Cardiac muscle cell (in vitro differentiated cells and primary cell): ENCODE measurements at places on chromosomes 11 and 22. TPM values are rescaled to one million over a fixed set of nuclear protein-coding genes. Genes with fewer than 3 reads are reported as not detected.

DNA sequence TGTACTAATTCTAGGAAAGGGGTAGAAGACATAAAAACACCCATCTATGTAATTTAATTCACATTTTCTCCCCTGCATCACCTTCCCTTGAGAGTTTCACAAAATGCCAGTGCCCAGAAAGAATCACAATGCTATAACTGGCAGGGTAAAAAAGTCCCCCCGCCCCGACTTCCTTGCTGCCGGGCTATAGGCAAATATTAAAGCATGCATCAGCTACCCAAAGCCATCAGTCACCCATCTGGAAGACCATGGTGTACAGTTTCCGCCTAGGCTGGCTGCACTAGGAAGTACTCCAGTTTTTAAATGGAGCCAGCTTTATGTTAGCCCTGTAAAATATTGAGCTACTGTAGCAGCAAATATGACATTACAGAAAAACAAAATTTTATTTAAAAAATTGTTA is 67.8 kb downstream of the ST14 start:
- H3K4me3 ChIP-seq, result no peak overlapping the region
- H3K4me1 ChIP-seq, result no peaks in the 10 kb centered on the region
- no peaks in the 10 kb centered on the region for H3K36me3 ChIP-seq
- H3K27ac ChIP-seq, result no peak overlapping the region
- H3K27me3 ChIP-seq, result no peaks in the 10 kb centered on the region
- no peak for DNase-seq

- peaks cover 22% of the 10 kb centered on the region for H3K4me1 ChIP-seq
- no peak overlapping the region for H3K27ac ChIP-seq
- H3K4me3 ChIP-seq, result no peak overlapping the region
- no peaks in the 10 kb centered on the region for H3K27me3 ChIP-seq
- no peaks in the 10 kb centered on the region for H3K36me3 ChIP-seq
- no peak for DNase-seq
Observed at GRCh38 chr22:29125443-29125778, 52.6 kb downstream of the KREMEN1 start.

- DNase-seq, result no peak
- no peak overlapping the region for H3K27ac ChIP-seq
- H3K4me1 ChIP-seq, result peaks cover 6% of the 10 kb centered on the region
- H3K4me3 ChIP-seq, result no peak overlapping the region
- H3K36me3 ChIP-seq, result no peaks in the 10 kb centered on the region
- H3K27me3 ChIP-seq, result peaks cover 11% of the 10 kb centered on the region
Observed at GRCh38 chr11:119531623-119532022, 108.7 kb upstream of the THY1 start.

- H3K4me1 ChIP-seq, result no peaks in the 10 kb centered on the region
- no peak overlapping the region for H3K27ac ChIP-seq
- no peaks in the 10 kb centered on the region for H3K27me3 ChIP-seq
- DNase-seq, result no peak
Observed at GRCh38 chr11:126743628-126744027, 256.9 kb downstream of the KIRREL3 start.

- no peaks in the 10 kb centered on the region for H3K27me3 ChIP-seq
- no peak overlapping the region for H3K4me3 ChIP-seq
- DNase-seq, result no peak
- H3K4me1 ChIP-seq, result peaks cover 27% of the 10 kb centered on the region
Observed at GRCh38 chr11:115241899-115242298, 262.3 kb downstream of the CADM1 start.

DNA sequence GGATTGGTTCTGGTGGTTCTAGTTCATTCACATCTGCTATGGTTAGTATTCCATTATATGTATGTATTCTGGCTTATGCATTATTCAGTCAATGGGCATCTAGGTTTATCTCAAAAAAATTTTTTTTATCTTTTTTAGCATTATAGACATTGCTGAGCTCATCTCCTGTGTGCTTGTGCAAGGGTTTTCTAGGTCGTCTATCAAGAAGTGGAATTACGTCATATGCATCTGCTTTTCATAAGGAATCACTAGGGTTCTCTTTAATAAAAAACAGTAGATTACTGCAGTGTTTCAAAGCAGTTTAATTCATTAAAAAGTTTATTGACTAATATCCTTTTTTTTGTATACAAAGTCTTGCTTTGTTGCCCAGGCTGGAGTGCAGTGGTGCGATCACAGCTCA is 21.3 kb downstream of the TBC1D22A start:
- no peak overlapping the region for H3K4me3 ChIP-seq
- DNase-seq, result no peak
- no peaks in the 10 kb centered on the region for H3K27me3 ChIP-seq
- no peak overlapping the region for H3K27ac ChIP-seq
- no peaks in the 10 kb centered on the region for H3K36me3 ChIP-seq

- H3K4me3 ChIP-seq, result no peak overlapping the region
- no peaks in the 10 kb centered on the region for H3K4me1 ChIP-seq
- no peaks in the 10 kb centered on the region for H3K36me3 ChIP-seq
- no peaks in the 10 kb centered on the region for H3K27me3 ChIP-seq
- H3K27ac ChIP-seq, result no peak overlapping the region
Observed at GRCh38 chr11:59463190-59463641, 6.5 kb downstream of the OR4D6 start.

- DNase-seq, result no peak
- no peak overlapping the region for H3K27ac ChIP-seq
- no peaks in the 10 kb centered on the region for H3K36me3 ChIP-seq
- no peak overlapping the region for H3K4me3 ChIP-seq
- no peaks in the 10 kb centered on the region for H3K4me1 ChIP-seq
- no peaks in the 10 kb centered on the region for H3K27me3 ChIP-seq
Observed at GRCh38 chr22:28154861-28155260, 235.8 kb upstream of the PITPNB start.

DNA sequence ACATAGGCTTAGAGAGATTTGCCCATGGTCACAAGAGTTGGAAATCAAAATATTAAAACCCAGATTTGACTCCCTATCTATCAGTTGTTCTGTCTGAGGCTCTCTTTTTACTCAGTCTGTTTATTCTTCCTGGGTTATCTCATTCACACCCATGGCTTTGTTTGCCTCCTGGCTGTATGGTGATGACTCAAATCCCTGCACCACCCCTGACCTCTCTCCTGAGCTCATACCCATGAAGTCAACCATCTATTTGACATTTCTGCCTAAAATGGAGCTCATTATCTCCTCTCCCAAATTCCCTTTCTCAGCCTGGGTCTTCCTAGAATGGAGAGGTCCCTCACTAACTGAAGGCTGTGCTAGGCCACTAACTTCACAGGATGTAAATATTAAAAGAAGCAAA is 27.8 kb upstream of the CCDC134 start:
- H3K27me3 ChIP-seq, result no peaks in the 10 kb centered on the region
- no peaks in the 10 kb centered on the region for H3K4me1 ChIP-seq
- DNase-seq, result no peak
- H3K4me3 ChIP-seq, result no peak overlapping the region
- H3K27ac ChIP-seq, result no peak overlapping the region

- H3K4me1 ChIP-seq, result no peaks in the 10 kb centered on the region
- H3K36me3 ChIP-seq, result no peaks in the 10 kb centered on the region
- H3K27me3 ChIP-seq, result no peaks in the 10 kb centered on the region
- no peak overlapping the region for H3K4me3 ChIP-seq
Observed at GRCh38 chr11:25928076-25928475, 403.9 kb upstream of the ANO3 start.

- no peak overlapping the region for H3K27ac ChIP-seq
- H3K36me3 ChIP-seq, result no peaks in the 10 kb centered on the region
- H3K27me3 ChIP-seq, result no peaks in the 10 kb centered on the region
- H3K4me1 ChIP-seq, result no peaks in the 10 kb centered on the region
- DNase-seq, result no peak
- H3K4me3 ChIP-seq, result no peak overlapping the region
Observed at GRCh38 chr11:92511522-92512203, 287.0 kb downstream of the FAT3 start.

GRCh38 chr11:17932472-17932871 is 80.4 kb downstream of the SERGEF start:
- peaks cover 4% of the 10 kb centered on the region for H3K4me1 ChIP-seq
- H3K4me3 ChIP-seq, result no peak overlapping the region
- H3K36me3 ChIP-seq, result no peaks in the 10 kb centered on the region

- H3K27ac ChIP-seq, result no peak overlapping the region
- H3K4me1 ChIP-seq, result peaks cover 7% of the 10 kb centered on the region
- H3K36me3 ChIP-seq, result no peaks in the 10 kb centered on the region
- no peak overlapping the region for H3K4me3 ChIP-seq
- H3K27me3 ChIP-seq, result no peaks in the 10 kb centered on the region
Observed at GRCh38 chr11:58924230-58924629, 15.1 kb upstream of the GLYATL1 start.

DNA sequence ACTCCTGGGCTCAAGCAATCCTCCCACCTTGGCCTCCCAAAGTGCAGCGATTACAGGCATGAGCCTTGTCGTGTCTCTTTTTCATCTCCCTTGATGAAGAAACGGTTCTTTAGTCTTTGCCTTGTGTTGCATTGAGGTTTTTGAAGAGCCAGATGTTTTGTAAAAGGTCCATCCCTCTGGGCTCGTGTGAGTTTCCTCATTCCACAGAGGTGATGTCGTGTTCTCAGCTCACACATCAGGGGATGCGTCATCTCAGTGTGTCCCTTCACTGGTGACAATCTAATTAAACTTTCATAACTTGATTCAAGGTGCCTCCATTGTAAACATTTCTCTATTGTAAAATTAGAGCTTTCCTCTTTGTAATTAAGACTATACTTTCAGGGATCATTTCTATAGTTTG is 29.7 kb upstream of the TEF start:
- no peak overlapping the region for H3K4me3 ChIP-seq
- no peak overlapping the region for H3K27ac ChIP-seq
- H3K36me3 ChIP-seq, result peaks cover 34% of the 10 kb centered on the region
- no peaks in the 10 kb centered on the region for H3K27me3 ChIP-seq
- H3K4me1 ChIP-seq, result no peaks in the 10 kb centered on the region

- H3K27me3 ChIP-seq, result no peaks in the 10 kb centered on the region
- H3K4me1 ChIP-seq, result no peaks in the 10 kb centered on the region
- H3K4me3 ChIP-seq, result no peak overlapping the region
- no peak overlapping the region for H3K27ac ChIP-seq
Observed at GRCh38 chr11:97279341-97279740, 889.5 kb downstream of the JRKL start.

DNA sequence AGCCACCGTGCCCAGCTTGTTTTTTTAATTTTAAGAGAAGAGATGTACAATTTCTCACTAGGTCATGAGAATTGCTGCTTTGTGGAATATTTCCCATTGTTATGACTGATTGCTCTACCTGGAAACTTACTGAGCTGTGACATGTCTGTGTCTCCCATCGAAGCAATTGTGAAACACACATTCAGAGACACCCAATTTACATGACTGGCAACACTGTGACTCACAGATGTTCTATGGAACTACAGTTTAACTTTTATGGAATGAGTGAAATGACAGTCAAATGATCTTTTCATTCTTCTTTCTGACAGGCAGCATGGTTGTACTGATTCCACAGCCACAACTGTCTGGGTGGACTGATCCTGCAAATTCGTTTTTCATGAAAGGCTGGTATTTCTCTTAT is 32.3 kb downstream of the ELF5 start:
- no peak overlapping the region for H3K4me3 ChIP-seq
- no peaks in the 10 kb centered on the region for H3K27me3 ChIP-seq
- no peak overlapping the region for H3K27ac ChIP-seq
- no peaks in the 10 kb centered on the region for H3K4me1 ChIP-seq

GRCh38 chr11:65482306-65482850 is 16.5 kb upstream of the MALAT1 start:
- DNase-seq, result no peak
- H3K4me1 ChIP-seq, result peaks cover 49% of the 10 kb centered on the region
- H3K27ac ChIP-seq, result no peak overlapping the region
- no peaks in the 10 kb centered on the region for H3K36me3 ChIP-seq

- no peak overlapping the region for H3K27ac ChIP-seq
- no peaks in the 10 kb centered on the region for H3K36me3 ChIP-seq
- peak; percentile 99 for DNase-seq
- H3K4me1 ChIP-seq, result peaks cover 30% of the 10 kb centered on the region
Observed at GRCh38 chr22:40509401-40510134, 127.0 kb downstream of the MRTFA start.

DNA sequence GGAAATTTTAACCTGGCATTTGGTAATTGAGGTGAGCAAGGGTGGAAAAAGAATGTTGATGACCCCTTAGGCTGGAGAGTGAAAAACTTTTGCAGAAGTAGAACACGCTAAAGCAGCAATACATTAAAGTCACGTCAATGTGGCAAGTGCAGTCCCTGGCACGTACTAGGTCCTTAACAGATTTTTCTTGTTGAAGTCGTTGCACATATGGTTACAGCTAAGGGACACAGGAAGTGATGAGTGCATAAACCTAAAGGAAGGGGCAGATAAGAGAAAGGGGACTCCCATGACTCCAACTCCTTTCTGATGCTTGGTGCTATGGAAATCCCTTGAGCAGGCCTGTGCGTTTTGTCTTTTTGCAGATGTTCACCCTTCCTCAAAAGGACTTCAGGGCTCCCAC is 1.2 kb downstream of the ACCS start:
- H3K27ac ChIP-seq, result no peak overlapping the region
- no peaks in the 10 kb centered on the region for H3K36me3 ChIP-seq
- no peak overlapping the region for H3K4me3 ChIP-seq

DNA sequence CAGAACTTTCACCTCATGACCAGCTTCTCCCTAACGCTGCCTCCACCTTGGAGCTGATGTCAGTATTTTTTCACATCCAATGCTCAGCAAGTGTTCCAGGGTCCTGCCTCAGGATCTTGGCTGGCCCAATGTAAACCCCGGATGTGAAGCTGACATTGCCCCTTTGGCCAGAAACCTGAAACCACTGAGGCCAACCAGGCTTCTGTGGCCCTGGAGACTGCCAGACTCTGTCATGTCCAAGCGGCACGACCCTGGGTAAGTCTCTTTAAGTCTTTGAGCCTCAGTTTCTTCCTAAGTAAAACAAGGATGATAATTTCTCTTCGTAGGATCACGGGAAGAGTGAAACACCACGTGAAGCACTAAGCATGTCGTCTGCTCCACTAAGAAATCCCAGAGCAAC is 22.8 kb downstream of the SERPIND1 start:
- H3K27ac ChIP-seq, result no peak overlapping the region
- H3K27me3 ChIP-seq, result no peaks in the 10 kb centered on the region
- no peak overlapping the region for H3K4me3 ChIP-seq
- DNase-seq, result no peak
- peaks cover 24% of the 10 kb centered on the region for H3K36me3 ChIP-seq

GAB4 gene
- not detected in 2 replicates for total RNA-seq

OR5A1 gene
- total RNA-seq, result not detected in 2 replicates

WBP2NL gene
- total RNA-seq, result not detected in 2 replicates

ACR gene
- 0.07 and 0.77 TPM in 2 replicates for total RNA-seq

CATSPER1 gene
- not detected in 2 replicates for total RNA-seq
